Non-pigmented ciliary epithelial cell (primary cell): ENCODE measurements at places on chromosomes 5 and 9.
A peak's percentile ranks its signal among the peaks of the same experiment; 100 is the strongest.

DNA sequence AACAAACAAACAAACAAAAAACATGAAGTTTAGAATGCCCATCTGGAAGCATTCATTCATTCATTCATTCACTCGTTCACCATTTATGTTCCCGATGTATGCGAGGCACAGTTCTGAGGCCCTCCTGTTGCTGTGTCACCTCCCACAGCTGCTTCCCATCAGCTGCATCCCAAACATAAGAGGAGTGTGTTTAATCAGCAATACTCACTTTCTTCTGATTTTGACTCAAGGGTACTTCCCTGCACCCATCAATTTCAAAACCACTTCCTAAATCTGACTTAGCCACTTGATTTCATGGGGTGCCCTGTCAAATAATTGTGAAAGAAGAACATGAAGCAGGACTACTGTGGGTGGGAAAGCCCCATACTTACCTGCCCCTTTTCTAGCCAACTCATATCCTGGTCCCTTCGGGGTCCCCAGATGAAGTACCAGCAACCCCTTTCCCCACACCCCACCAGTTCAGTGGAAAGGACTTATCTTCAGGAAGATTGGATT, 128.0 kb upstream of the IL12B start:
- no peak for DNase-seq

DNA sequence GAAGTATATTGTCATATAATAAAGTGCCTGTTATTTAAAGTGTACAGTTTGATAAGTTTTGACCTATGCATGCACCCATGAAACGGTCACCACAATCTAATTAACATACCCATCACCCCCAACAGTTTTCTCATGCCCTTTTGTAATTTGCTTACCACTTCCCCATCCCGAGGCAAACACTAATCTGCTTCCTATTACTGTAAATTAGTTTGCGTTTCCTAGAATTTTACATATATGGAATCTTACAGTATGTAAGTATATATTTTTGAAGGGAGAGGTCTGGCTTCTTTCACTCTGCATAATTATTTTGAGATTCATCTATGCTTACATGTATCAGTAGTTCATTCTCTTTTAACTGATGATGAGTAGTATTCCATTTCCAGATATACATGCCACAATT, 56.5 kb downstream of the AMBP start:
- DNase-seq = no peak

DNA sequence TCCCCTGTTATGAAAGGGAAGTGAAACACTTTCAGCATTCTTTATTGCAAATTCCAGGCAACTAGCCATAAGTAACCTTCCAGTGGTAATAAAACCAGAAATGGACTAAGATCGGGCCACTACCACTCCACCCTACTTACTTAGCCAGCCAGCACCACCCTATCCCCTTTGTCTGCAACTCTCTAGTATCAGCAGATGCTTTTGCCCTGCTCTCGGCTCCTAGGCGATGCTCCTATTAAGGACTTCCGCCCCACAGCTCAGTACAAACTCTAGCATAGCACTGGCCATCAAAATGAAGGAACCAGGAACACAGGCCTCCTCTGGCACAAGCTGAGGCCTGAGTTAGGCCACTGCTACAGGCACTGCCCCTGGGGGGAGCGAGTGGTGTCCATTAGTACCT, 81.2 kb downstream of the GLDC start:
- DNase-seq = no peak

DNA sequence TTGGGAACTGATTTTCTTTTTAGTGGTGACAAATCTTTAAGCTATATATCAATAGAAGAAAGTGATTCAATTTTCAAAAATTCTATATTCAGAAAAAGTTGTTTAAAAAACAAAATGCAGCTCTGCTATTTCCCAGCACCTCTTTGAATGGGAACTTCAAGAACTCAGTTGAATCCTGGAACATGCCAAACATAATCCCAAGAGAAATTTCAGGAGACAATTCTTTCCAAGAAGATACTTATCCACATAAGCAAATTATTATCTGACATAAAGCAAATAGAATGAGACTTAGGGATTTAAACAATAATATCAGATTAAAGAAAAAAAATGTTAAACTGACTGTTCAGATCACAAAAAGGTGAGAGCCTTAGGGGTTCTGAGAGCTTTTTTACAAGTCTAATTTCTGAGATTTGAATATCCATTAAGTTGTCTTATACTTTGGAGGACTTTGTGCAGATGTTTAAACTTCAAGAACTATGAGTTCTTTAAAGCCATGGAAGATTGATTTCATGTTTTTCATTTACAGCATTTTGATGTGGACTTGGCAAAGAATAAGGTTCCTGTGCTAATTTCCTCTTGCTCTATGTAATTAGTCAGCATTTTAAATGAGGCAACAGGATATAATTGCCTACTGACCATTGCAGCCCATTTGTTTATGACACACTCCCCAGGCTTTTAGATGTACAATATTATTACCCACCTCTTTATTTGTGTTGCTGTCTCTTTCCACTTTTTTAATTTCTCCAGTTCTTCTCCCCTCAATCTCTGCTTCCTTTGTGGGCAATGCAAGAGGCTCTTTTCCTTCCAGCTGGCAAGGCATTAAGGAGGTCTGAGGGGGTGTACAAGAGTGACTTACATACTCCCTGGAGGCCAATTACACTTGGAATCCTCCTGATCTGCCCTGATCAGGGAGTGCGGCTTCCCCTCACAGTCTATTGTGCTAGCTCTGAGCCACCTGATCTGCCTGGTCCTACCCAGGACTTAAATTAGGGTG, 419.1 kb downstream of the NR2F1-AS1 start:
- peak; percentile 41 for DNase-seq

GRCh38 chr9:2859776-2860379, 16.0 kb upstream of the PUM3 start:
- DNase-seq = peak; percentile 22

DNA sequence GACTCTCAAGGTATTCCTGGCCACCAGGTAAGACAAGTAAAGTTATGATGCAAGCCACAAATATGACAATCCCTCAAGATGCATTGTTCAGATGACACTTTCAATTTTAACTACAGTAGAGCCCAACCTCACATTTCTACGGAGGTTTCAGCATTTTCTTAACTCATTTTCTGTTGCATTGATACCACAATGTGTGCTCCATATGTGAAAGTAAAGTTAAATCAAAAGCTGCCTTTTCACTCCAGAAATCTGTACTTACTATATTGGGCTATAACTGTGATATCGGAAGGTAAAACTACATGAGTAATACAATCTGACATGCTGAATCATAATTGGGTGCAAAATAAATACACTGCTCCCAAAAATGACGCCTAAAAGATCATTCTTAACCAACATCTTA, 333.6 kb upstream of the MEF2C start:
- DNase-seq = no peak

DNA sequence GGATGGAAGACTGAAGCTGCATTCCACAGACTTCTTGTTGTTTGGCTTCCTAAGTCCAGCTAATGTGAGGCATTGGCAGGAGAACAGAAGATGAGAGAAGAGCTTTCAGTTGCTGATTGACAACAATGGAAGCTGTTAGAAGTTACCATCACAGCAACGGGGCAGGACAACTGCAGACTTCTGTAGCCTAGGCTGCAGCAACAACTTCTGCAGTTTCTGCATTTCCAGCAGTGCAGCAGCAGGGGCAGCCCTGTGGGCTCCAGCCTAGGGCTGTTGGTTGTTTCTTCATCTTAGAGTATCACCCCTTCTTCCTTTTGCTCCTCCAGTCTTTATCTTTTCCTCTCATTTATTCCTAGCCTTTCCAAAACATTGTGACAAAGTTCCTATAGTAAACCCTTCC, 528.8 kb upstream of the PTGER4 start:
- DNase-seq = no peak

GRCh38 chr5:64759960-64760660, 8.4 kb downstream of the SREK1IP1 start:
- DNase-seq = no peak

DNA sequence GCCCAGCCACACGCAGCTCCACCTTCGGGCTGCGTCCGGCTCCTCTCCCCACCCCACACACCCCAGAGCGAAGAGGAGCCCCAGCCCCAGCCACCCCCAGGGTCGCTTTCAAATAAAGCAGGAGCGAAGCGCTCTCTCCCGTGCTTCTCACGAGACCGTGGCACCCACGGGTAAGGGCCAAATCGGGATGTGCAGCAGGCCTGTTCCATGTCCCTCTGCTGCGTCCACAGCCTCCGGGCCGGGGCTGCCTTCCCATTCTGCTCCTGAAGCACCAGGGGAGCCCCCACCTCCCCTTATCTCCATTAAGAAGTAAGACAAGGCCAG, 59.8 kb downstream of the KCNT1 start:
- DNase-seq = no peak

- DNase-seq = peak; percentile 45
Measured at GRCh38 chr5:144549580-144549979, 378.9 kb downstream of the KCTD16 start.

- DNase-seq = no peak
Measured at GRCh38 chr9:114350636-114351401, 21.1 kb downstream of the ORM2 start.

DNA sequence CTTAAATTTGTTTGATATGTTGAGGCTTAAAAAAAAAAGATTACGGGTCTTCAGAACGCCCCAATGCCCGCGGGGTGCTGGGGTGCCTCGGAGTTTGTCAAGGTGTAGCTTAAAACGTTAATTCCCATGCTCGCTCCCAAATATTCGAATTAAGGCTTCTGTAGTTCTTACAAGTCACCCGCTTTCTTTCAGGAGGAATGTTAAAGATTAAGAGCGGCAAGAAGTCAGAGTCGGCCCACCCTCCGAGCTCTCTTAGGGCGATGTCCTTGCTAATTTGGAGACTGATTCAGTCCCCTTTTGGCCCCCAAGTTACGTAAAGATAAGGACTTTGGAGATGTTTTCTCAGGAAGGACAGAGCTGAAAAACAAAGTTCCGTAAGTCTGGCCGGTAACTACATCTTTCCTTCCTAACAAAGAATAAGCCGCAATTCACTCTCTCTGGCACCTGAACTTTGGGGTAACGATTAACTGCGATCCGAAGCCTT, 746 bp upstream of the NPM1 start:
- DNase-seq = no peak

DNA sequence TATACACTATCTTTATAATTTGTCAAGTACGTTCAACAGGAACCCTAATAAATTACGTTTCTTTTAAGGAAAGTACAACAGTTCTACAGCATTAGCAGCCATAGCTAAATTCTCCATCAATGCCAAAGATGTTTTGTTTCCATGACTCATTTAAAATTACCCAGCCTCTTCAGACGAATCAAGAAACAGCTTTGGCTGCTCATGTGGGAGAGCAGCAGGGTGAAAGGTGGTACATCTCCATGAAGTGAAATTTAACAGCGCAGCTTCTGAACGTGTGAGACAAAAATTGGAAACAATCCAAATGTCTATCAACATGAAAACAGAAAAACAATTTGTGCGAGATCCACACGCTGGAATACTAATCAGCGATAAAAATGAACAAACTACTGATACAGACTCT, 327.3 kb upstream of the CDH6 start:
- no peak for DNase-seq

DNA sequence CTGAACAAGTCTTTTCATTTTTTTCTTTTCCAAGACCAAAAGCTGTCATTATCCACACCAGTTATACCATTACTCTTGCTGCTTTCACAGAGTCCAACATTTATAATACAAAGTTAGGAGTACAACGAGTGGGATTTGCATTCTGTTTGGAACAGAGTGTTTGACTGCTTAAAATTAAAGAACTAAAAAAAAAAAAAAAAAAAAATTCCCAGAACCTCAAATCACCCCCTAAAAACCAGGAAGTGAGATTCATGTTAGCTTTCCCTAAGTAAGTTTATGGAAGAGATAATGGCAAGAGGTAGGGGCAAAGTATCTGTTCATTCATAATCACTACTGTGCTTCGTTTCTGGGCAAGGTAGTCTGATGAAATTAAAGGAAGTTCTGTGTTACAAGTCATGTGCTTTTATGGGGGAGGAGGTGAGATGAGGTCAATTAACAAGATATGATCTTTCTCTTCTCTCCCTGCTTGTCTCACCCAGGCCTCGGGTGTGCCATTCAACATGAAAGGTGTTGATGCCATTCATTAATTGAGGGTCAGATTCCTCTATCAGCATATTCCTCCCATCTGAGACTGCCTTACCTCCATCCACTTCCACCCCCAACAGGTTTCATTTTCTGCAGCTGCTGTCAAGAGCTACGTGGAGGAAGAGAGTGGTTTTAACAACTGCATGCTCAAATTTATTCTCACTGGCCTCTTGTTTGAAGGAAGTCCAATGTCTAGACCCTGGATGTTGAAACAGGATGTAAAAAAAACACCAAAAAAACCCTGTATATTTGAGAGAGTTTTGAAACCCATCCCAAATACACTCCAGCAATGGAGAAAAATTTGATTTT, 58.1 kb downstream of the MARCHF3 start:
- no peak for DNase-seq

- DNase-seq = peak; percentile 37
Measured at GRCh38 chr9:84271531-84271900, 69.0 kb downstream of the SLC28A3 start.
